ENCODE measurements at places on chromosomes 4 and X.
A peak's percentile ranks its signal among the peaks of the same experiment; 100 is the strongest.

DNA sequence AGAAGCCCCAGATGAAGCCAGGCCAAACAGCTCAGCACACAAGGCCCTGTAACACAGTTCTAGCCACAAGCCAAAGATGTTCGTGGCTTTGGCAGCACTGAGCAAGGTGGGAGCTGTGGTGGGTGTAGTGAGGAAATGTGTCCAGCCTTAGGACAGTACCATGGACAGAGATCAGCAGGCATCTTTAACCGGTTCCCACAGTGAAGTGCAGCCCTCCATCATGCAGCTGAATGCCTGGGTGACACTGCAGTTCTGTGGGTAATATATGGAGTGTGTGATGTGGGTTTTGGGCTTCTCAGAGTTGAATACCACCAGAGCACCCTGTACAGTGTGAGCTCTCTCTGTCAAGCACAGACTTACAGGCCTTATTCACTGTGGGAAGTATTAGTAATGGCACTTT is 6.0 kb upstream of the NEXMIF start:
- DNase-seq = no peak

- DNase-seq = peak; percentile 35
These were observed 129.0 kb upstream of the MAMLD1 start for GRCh38 chrX:150234126-150234525.

DNA sequence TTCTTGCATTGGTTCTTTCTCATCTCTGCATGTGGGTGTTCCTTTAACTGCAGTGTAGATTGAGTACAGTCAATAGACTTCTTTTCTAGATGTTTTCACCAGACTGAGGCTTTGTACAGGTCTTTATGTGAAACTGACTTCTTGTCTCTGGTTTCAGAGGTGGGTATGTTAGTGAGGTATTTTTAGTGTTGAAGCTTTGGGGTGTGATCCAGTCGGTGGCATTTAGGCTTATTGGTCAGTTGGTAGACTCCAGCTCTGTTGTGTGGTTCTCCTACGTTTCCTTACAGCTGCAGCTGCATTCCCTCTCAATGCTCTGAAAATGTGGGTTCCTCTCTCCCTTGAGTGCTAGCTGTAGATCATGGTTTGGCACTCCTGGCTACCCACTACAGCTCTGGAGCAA is 21.3 kb upstream of the AMBN start:
- DNase-seq = no peak

DNA sequence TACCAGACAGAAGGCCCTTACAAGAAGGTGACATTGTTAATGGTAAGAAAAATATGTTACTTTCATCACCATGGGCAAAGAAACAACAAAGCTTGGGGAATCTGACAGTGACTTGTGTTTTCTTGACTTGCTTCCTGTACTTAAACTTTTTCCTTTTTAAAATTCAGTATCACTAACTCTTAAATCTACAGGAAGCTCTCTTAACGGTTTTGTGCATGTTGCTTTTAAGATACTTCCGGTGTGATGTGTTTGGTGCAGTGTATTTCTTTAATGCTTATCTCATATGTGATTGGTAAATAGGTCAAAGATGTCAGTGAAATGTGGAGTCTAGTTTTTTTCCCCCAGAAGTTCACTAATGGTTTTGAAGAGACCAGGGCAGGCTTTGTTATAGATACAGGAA is 45.2 kb downstream of the ADH5 start:
- DNase-seq = no peak

DNA sequence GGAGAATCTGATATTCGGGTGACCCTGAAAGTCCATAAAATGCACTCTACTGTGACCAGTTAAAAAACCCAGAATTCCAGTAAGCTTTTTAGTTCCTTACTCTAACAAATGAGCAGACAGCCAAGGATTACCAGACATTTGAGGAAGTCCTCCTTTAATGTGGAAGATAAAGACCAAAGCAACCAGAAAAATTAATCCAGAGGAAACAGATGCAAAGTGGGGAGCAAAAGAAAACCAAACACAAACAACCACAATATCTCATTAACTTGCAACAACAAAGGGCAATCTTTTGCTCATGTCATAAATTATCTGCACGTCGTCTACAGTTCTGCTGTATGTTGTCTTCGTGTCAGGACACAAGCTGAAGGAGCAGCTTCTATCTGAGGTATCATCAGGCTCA is 164.4 kb downstream of the PJA1 start:
- no peak for DNase-seq

All from iris pigment epithelial cell (primary cell).